ENCODE measurements at places on chromosomes 5 and 9.
A peak's percentile ranks its signal among the peaks of the same experiment; 100 is the strongest.

GRCh38 chr9:130421154-130421801, 23.5 kb upstream of the ASS1 start:
- DNase-seq = no peak

- DNase-seq = no peak
These were observed 97.3 kb downstream of the PRRT1B start for GRCh38 chr9:131642496-131643083.

- no peak for DNase-seq
These were observed 797 bp downstream of the TOR2A start for GRCh38 chr9:127734247-127734746.

DNA sequence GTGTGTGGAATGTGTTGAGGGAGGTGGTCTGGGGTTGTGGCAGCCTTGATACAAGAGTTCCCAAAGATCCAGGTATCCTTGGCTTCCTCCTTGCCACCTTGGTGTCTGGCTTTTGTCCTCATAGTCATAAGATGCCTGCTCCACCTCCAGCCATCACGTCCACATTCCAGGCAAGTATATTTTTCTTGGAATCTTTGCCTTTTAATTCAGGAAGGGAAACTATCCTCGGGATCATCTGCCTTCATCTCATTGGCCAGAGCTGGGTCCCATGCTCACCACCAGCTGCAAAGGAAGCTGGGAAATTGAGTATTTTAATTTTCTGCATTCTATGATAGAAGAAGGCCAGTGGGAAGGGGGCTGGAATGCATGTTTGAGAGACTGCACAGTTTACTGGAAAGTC, 186.7 kb downstream of the C9orf50 start:
- DNase-seq = no peak

DNA sequence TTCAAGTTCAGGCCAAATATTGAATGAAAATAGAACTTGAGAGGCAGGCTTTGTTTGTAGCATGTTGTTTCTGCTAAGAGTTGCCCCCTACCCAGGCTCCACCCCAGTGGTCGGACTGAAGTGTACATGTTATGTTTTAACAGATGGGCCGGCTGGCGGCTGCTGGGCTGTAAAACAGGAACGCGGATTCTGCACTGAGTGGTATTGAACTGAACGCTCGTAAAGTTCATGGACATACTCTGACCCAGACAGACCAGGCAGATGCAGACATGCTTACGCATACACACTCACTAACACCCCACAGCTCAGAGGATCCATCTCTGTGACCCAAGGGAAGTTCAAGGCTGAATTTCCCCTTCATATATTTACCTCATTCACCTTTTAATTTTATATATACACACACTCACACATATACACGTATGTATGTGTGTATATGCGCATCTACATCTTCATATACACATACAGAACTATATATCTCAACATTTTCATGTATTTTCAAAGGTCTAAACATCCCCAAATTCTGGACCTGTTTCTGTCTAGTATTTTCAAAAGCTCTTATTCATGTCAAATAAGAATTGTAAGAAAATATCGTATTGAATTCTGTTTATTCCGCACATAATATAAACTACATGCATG, 1.4 kb downstream of the MARCHF3 start:
- DNase-seq = peak; percentile 68

- no peak for DNase-seq
These were observed 18.6 kb downstream of the PRDM6 start for GRCh38 chr5:123107343-123108244.

- peak; percentile 66 for DNase-seq
These were observed 4.0 kb upstream of the MYORG start for GRCh38 chr9:34380511-34381315.

DNA sequence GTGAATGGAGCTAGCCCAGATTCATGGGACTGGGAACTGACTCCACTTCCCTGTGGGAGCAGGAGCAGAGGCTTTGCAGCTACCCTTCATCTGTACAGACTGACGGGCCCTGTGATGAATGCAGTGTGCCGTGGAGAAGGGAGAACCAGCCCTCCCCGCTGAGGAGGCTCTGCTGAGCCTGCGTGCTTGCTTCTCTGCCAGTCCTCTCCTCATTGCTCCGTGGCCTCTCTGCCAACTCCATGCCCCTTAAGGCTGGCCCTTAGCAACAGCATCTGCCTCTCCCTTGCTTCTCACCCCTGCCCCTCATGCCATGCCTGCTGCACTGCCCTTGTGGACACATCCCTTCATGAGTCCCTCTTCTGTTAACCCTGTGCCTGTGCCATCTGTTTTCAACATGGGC, 53.6 kb downstream of the GADD45G start:
- DNase-seq = no peak

- no peak for DNase-seq
These were observed 45.5 kb upstream of the CDC42SE2 start for GRCh38 chr5:131218392-131218791.

Data from HepG2 (cell line).